Stimulated activated CD4-positive, alpha-beta T cell treated with anti-CD3 and anti-CD28 coated beads, Interleukin-1b, Interleukin-23, amount 100 ng/mL, for 4 hours (primary cell): ENCODE measurements at places on chromosomes 1 and 21.

- DNase-seq: no peak
Observed at GRCh38 chr1:222691016-222691415, 21.3 kb downstream of the AIDA start.

DNA sequence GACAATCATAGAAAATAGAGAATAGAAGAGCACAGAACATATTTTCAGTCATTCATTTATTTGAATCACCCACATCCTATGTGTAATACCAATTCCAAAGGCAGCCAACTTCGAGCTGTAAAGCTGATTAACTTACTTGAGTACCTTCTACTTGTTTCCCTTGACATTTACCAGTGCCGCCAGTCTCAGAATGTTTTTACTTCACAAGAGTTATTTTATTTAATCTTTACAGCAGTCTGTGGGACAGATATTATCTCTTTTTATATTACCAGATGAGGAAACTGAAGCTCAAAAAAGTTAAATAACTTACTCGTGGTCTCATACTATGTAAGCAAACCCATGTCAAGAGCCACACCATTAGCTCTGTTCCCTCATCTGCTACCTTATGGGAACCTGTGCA, 56.6 kb downstream of the FGGY start:
- DNase-seq: no peak

DNA sequence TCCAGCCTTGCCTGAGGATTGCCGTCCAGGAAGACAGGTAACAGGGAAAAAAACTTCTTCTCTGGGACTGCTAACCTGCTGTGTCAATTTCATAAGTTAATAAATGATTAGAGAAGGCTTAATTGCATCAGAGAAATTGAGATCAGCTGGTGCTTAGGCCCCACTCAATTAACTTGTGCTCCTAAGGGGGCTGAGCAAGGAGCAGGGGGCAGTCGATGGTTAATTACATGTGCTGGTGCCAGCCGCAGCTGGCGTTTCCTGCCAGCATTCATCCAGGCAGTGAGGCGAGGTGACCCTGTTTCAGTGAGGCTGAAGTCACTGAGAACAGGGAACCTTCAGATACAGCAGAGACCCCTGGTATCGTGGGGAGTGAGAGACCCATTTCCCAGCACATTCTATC, 60.0 kb downstream of the FAM163A start:
- DNase-seq: no peak

- no peak for DNase-seq
Observed at GRCh38 chr1:227944931-227945890, 2.5 kb downstream of the WNT9A start.

DNA sequence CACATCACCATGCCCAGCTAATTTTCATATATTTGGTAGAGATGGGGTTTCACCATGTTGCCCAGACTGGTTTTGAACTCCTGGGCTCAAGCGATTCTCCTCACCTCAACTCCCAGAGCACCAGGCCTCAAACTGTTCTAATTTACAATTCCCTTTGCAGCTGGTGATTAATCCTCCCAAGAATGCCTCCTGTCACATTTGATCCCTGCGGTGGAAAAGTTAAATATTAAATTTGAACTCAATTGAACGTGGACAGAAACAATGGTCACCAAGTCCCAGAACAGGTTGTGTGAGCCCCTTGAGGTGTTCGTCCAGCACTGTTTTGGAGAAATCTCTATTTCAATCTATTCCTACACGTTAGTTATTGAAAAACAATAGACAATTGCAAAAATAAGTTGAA, 2.0 kb upstream of the ANKRD35 start:
- DNase-seq: no peak

GRCh38 chr21:44984792-44985440, 45.1 kb downstream of the SLX9 start:
- DNase-seq: no peak

DNA sequence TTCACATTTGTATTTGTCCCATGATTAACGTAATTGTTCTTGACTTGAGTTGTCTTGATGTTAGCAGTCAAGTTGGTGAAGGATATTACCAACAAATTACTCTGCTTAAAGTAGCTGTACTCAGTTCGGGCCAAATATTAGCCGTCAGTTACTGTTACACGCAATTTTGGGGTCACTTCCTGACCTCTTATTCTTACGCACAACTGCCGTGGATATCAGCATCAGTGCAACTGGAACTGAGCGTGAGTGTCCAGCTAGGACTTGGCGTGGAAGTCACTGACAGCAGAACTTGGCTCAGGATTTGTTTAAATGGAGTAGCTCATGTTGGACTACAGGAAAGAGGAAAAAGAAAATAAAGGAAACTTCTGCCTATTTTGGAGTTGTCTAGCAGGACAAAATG, 56.4 kb downstream of the ADAMTS1 start:
- no peak for DNase-seq

DNA sequence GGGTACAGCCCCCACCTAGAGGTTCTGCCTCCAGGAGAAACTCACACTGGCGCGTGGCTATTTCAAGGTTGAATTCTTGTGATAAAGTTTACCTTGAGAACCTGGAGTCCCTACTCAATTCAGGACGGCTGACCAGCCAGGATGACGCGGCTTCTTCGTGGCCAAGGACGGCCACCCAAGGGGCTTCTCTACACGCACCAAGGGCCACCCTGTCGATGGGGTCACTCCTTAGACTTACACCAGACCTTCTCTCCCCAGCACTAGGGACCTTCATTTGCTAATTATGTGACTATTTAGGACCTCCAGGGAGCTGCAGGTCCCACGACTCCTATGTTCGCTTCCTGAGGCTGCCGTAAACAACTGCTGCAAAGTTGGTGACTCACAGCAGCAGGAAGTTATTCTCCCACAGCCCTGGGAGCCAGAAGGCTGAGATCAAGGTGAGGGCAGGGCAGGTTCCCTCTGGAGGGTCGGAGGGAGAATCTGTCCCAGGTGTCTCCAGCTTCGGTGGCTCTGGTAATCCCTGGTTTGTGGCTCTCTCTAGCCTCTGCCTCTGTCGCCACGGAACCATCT, 135.9 kb downstream of the NPHP4 start:
- DNase-seq: no peak

DNA sequence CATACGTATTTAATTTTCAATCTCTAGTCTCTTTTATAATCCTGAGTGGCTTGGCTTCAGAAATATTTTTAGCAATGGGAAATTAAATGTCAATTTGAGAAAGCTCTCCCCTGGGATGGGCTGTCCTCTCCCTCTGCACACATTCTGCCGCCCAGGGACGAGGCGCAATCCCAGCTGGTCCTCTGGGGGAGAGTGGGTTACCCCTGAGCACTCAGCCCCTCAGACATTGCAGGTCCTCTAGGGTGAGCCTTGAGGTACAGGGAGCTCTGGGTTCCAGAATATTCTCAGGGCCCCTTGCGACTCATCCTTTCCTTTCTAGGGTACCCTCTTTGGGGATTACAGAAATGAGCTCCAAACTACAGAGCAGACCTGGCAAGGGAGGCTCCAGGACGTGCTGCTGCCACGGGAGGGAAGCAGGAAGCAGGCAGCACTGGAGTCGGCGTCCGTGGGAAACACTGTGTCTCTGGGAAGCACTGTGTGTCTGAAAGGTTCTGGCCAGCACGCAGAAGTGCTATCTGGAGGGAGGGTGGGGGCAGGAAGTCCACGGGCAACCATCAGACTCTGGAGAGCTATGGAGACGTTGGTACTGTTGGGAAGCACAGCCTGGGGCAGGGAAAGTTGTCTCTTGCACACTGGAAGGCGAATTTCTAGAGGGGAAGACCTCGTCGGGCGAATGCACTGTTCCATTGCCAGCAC, 343.3 kb upstream of the VAMP3 start:
- DNase-seq: no peak

DNA sequence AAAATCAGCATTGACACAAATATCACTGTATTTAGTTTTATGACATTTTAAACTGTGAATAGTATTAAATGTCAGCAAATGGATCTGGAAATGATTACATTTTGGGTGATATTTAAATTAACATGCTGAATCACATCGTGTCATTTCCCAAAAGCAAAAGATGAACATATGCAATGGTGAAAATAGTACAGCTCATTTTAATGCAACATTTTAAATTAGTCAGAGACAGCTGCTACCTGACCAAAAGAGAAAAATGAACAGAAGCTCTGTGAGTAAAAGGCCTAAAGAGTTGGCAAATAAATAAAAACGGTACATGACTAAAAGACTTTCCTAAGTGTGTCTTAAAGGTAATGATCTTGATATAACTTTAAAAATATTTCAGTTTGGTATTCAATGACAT, 86.0 kb upstream of the GNG4 start:
- DNase-seq: no peak

- no peak for DNase-seq
Observed at GRCh38 chr1:30732277-30732996, 9.1 kb upstream of the MATN1 start.
